ENCODE measurements at places on chromosomes 1 and 21.

- peak; percentile 76 for DNase-seq
These were observed at the start of gene GLMP for GRCh38 chr1:156295391-156295947. TSS of gene GLMP (minus strand) at chr1:156295679. CDS start at chr1:156295645, 34 bp downstream.

GRCh38 chr21:34599534-34600101 is 15.3 kb downstream of the RCAN1 start:
- DNase-seq = peak; percentile 27

DNA sequence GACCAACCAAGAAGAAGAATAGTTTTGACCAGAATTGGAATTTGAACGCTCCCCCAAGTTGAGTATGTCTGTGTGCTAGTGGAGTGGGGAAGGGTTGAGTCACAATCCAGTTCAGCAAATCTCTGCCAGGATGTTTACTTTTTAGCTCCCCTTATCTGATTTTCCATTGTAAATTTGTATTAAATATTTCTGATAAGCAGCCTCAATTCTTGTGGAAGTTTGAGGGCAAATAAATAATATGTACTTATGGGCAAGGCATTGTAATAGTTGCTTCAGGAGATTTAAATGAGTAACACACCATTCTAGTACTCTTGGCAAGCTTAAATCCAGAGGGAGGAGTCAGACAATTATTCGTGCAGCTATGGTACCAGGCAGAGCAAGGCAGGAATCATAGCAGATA is 14.4 kb downstream of the CXADR start:
- peak; percentile 9 for DNase-seq

DNA sequence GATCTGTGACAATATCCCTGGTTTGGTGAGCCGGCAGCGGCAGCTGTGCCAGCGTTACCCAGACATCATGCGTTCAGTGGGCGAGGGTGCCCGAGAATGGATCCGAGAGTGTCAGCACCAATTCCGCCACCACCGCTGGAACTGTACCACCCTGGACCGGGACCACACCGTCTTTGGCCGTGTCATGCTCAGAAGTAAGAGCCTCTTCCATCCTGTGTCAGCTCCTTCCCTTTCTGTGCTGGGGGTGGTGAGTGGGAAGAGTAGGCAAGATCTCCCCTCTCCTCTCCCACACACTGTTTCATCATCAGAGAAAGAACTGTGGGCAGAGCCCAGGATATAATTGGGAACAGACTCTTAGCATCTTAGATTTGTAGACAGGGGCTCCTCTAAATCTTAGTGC is 6.1 kb downstream of the WNT2B start:
- DNase-seq = no peak

- no peak for DNase-seq
These were observed 9.1 kb upstream of the MATN1 start for GRCh38 chr1:30732277-30732996.

DNA sequence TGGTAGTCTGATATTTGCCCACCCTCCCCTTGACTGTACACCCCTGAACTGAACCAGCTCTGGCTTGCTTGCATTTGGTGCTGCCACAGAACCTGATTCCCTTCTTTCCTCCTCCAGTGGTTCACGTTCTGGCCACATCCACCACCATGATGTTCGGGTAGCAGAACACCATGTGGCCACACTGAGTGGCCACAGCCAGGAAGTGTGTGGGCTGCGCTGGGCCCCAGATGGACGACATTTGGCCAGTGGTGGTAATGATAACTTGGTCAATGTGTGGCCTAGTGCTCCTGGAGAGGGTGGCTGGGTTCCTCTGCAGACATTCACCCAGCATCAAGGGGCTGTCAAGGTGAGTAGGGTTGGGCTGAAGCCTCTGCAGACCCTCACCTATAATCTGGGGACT is 1.8 kb downstream of the CDC20 start:
- no peak for DNase-seq

- DNase-seq = no peak
These were observed 85.9 kb upstream of the GADD45A start for GRCh38 chr1:67599085-67599484.

GRCh38 chr1:212053993-212054392 is 18.4 kb downstream of the DTL start:
- DNase-seq = no peak

DNA sequence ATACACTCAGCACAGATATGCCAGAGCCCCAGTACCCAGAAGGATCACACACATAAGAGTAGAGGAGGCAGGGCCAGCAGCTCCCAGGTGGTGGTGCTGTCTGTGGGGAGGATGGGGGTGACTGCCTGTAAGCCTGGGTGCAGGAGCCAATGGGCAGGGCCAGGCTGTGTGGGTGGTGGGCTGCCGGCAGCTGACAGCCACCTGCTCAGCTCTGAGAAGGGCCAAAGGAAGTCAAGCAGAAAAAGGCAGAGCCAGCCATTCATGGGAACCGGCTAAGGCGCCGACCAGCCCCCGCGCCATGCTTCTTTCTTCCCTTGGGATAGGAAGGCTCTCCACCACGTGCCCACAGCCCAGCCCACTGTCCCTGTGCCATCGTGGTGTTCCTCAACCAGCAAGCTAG is 14.1 kb downstream of the PIK3C2B start:
- no peak for DNase-seq

DNA sequence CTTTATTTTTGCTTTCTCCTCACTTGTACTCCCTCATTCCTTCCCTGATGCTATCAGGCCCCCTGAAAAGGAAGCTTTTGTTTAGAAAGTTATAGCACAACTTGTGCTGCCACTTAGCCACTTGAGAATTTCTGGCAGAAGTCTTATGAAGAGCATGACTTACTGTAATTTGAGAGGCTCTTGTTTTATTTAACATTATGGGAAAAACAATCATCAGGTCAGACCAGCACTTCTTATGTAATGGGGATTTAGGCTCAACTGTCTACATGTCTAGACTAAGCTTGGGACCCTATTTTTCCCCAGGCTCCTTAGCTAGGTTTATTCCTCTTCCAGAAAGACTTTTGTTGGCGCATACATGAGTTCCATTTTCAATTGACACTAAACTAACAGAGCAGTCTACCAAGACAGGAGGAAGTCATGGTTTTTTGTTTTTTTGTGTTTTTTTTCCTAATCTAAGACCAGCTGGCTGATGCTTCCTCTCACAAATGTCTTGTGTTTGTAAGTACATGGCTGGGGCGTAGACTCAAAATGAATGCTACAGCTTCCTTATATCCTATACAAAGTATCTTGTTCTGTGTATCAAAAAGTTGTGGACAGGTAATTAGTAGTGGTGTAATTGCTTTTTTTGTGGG is 31.5 kb downstream of the TNFSF4 start:
- DNase-seq = peak; percentile 44

- DNase-seq = no peak
These were observed 214.2 kb upstream of the DMRTA2 start for GRCh38 chr1:50637460-50637859.

DNA sequence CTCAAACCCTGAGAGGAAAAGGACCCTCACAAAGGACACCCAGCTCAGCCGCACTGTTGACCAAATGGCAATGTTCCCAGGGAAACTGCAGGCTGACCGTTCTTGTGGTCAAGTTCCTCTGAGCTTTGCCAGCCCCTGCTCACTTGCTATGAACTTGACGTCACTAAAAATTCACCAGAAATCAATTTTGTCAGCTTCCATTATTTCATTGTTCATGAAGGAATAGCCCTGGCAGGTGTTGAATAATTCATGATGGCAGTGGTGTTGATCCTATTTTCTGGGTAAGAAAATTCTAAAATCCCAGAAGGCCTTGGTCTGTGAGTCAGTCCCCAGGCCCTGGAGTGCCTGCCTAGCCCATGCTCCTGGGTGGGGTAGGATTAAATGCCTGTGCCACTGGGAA is 318.9 kb downstream of the ZNF326 start:
- DNase-seq = no peak

DNA sequence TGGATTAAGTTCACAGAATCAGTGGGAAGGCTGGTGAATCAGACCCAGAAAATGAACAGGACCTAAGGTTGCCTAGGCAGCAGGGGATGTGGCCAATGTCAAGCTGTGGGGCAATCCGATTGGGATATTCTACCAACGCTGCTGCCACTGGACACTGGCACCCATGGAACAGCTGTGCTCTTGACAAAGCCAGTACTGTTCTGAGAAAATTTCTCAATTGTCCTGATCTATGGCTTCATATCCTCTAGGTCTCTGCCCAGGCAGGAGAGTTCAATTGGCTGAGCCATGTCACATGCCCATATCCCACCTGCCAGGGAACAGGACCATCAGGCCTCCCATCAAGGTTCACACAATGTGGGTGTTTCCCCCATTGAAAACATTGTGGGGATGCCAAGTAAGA is 6.2 kb downstream of the TACSTD2 start:
- DNase-seq = no peak

DNA sequence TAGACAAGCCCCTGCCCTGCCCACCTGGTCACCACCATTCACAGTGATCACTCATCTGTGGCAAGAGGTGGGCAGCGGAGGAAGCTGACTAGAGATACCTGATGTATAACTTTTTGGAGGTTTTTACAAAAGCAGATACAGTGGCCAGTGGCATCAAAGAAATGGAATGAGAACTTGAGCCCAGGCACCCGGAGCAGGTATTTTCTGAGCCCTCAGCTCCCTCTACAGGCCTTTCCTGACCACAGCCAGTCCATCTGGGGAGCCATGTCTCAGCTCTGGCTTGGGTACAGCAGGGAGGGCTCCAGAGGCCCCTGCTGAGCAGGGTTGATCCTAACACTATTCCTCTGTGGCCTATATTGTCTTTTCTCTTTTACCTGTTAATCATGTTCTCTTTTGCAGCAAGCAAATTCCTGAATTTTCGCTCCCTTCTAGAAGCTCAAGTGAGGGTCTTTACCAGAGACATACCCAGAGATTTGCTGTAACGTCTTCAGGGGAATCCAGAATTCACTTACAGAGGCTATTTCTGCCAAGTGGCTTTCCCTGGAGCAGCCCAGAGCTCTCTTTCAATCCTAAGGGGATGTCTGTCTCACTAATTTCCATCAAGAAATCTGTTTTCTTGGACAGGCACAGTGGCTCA is 27.3 kb downstream of the GPR157 start:
- DNase-seq = peak; percentile 72

DNA sequence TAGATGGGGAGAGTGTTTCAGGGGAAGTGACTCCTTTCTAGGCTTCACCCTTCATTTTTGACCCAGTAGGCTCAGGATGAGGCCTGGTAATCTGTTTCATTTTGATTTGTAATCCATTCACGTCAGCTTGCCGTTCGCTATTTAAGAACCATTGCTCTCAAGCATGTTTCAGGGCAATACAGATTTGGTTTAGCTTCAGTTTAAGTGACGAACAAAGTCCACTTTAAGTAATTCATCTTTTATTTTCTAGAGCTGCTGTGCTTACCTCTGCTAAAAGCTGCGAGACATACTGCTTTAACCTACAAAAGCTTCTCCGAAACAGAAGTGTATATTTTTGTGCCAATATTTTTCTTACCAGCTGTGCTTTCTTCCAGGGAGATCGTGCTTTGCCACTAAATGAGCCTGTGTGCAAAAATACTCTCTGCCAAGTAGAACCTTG is 8.9 kb upstream of the FMO3 start:
- DNase-seq = no peak

- DNase-seq = no peak
These were observed 398.7 kb downstream of the SMYD3 start for GRCh38 chr1:246108278-246108925.

DNA sequence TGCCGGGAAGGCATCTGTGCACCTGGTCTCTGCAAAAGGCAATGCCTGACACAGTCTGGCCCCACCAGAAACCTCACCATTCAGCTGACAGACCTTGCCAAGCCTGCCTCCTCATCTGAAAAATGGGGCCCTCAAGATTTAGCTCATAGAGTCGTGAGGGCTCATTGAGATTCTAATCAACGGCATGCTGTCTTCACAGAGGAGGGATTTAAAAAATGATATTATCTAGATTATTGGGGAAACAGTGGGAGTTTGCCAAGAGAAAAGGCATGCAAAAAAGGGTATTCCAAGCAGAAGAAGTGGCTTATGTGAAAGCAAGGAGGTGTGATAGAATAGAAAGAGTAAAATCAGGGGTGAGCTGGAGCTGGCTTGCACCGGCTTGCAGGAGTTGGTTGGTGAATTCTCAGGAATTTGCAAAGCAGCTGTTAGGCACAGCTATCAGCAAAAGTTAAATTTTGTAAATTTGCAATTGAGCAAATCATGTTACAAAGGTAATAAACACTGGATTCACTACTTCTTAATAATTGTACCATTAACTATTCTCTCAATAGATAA is 91.7 kb upstream of the WNT4 start:
- no peak for DNase-seq

GRCh38 chr21:38486221-38486620 is 12.1 kb downstream of the ERG start:
- peak; percentile 94 for DNase-seq

DNA sequence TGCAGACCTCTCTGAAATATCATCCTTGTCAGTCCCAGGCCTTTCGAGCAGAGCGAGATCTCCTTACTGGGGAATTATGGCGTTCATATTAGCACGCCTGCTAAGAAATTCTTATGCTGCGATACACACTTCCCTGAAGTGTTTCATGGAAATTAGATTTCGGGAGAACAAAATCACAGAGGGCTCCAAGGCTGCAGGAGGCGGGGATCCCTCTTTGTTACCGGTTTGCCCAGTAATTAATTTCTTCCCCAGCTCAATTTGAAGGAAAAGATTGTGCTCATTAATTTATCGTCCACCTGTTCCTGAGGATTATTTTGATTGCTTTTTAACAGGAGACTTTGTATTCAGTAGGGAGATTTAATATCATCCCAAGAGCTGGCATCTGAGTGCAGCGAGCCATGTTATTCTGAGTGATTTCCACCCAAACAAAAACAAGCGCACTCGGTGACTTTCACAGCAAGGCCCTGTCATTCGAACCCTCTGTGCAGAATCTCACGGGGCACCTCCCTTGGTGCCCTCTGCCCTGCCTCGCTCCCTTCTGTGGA is 202.3 kb upstream of the GALNT2 start:
- no peak for DNase-seq

DNA sequence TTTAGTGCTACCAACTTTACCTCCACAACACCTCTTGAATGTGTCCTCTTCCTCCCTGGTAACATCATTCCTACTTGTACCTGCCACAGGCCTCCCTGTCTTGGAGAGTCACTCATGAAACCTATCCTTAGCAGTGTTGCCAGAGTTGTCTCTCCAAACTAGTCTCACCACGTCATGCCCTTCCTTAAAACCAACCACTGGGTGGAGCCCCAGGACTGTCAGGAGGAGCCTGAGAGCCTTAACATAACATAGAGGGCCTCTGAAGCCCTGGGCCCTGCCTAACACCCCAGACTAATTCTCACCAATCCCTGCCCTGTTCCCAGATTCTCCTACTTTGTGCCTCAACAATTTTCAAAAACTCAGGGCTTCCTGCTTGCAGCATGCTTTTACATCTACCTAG is 65.3 kb downstream of the ZNF697 start:
- DNase-seq = peak; percentile 47

DNA sequence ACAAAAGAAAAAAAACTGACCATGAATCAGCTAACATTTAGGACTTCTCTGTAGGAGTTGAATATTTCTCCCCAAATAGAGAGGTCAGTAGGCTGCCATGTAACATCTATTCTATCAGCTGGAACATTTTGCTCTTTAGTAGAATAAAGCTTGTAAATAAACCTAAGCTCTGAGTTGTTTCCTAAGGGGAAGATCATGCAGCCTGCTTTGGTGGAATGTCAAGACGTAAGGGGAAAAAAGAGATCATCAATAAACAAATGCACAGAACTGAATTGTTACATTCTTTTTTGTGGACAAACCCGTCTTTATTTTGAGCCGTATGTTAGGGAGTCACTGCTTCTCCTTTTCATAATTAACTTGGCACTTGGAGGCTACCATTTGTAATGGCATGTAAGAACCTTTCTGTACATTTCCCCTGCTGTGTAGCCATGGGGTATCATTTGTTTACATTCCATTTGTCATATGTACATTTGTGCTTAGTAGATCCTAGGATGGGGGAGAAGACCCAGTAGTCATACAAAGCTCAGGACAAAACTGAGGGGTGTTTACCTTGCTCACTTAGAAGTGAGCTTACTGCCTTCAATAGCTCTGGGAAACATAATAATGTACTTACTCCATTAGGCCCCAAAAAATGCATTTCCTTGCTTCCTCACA is 10.8 kb upstream of the PALMD start:
- no peak for DNase-seq
